ENCODE measurements at places on chromosomes 4 and X. TPM values are rescaled to one million over a fixed set of nuclear protein-coding genes. Genes with fewer than 3 reads are reported as not detected.

DNA sequence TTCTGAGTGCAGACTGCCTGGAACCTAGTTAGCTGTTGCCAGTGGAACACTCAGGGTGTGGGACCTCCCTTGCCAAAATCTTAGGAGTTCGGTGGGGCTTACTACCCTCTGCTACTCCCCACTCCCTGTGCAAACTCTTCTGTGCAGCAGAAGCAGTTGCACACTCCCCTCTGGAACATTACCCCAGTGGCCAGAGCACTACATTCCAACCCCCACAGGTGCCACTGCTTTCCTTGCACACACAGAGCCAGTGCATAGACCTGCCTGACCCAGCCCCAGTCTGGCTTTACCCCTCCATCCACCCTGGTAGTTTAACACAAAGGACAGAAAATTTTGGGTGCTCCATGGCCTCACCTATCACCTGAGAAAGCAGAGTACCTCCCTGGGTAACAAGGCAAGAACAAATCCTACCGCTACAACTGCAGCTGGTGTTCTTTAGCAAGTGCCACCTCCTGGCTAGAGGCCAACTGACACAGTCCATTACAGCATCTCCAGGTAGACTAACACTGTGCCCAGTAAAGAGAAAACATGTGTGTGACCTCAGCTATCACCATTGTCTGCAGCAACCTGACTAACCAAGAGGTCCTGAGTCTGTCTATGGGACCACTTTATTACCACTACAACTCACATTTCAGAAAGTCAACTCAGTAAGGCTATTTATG is 11.5 kb upstream of the RASSF6 start:
- DNase-seq: no peak

DNA sequence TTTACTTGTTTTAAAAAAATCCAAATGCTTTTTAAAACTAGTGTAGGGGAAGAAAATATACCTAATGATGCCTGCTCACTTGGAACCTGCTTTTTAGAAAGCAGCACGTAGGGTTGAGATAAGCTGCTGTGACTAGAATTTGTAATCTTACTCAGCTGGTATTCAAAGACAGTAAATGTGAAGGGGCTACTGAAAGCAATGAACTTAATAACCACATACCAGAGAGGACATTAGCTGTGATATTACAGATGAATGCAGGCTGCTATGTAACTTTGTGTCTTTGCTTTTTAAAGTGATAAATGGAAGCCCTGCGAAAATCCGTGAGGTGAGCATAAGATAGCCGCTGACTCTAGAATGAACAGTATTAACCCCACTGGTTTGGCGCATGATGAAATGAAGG is 124.1 kb downstream of the TRIML1 start:
- DNase-seq: no peak

- no peak for DNase-seq
Measured at GRCh38 chr4:18388039-18388438, 366.5 kb upstream of the LCORL start.

GRCh38 chr4:147958489-147959065 is 226.7 kb downstream of the ARHGAP10 start:
- DNase-seq: no peak

GRCh38 chr4:108166441-108167315 is 2.1 kb downstream of the LEF1 start:
- peak; percentile 22 for DNase-seq

GRCh38 chr4:151649479-151649878 is 111.3 kb downstream of the GATB start:
- DNase-seq: no peak

DNA sequence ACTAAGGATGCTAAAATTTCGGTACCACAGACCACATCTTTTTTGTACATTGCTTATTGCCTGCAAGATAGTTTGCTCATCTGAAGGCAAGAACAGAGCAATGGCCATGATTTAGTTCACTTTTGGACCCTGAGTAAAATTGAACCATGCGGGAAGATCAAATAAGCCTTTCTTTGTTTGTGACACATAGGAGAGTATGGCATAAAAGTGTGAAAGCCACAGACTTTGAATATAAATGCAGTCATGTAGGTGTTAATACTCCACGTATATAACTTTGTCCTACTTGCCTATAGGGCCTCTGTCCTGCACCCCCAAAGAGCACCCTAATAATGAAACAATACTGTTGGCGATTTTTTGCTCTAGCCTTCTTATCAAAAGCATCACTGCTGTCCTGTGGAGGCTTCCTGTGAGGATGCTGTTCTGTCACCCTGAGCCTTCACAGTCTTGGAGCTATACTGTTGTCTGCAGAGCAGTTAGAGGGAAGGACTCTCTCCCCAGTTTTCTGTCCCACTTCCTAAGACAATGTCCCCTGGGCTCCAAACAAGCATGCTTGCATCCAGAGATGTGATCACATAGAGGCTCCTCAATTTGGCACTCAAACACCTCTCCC is 10.2 kb upstream of the CXCL13 start:
- DNase-seq: no peak

- DNase-seq: no peak
Measured at GRCh38 chr4:139584784-139585183, 28.8 kb upstream of the SETD7 start.

DNA sequence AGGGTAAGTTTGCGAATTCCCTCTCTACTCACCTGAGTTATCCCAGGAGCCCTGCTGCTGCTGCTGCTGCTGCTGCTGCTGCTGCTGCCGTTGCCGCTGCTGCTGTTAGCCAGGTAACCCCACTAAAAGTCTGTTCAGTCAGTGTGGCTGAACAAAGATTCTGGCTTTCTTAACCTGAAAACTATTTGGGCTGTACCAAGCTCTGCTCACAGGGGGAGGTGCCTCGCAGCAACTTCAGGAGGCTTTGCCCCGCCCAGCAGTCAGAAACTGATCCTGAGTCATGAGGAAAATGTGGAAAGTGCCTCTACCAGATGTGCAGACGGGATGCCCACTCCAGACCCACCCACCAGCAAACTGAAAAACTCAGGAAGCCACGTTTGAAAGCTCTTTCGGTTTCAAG is at the start of gene CAPN6:
CAPN6 (minus strand) TSS at position 145 of the 400 bp plus-strand sequence. CDS start 6,547 bp downstream, outside the sequence.
- peak; percentile 13 for DNase-seq

GRCh38 chr4:2341911-2342652 is 76.4 kb downstream of the ZFYVE28 start:
- peak; percentile 8 for DNase-seq

DNA sequence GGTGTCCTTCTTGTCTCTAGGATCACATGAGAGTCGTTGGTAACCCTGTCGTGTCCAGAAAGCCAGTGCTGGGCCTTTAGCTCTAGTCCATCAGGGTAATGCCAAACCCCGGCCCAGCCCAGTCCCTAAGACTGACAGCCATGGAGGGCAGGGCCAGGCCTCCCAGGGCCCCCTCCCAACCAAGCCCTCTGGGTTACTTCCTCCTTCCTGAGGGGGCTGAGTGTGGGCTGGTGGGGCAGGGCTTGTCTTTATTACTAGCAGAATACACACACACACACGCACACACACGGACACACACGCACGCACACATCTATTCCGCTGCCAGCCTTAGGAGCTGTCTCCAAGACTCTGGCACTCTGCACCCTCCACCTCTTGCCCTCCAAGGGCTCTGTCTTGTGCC is 35.6 kb upstream of the CDKN2AIP start:
- no peak for DNase-seq

DNA sequence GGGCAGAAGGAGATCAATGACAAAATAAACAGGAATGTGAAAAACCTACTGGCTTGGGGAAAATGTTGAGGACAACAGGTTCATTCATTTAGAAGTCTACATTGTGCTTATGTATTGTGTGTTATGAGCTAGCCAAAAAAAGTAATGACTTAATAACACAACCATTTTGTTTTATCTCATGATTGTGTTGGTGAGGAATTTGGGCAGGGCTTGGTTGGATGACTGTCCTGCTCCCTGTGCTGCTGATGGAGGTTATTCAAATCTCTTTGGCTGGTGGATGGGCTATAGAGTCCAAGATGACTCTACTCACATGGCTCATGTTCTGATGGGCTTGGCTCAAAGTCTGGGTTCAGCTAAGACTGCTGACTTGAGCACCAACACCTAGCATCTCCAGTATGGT is 116.3 kb downstream of the HS3ST1 start:
- DNase-seq: no peak

- no peak for DNase-seq
Measured at GRCh38 chrX:154068560-154068959, 29.0 kb downstream of the MECP2 start.

DNA sequence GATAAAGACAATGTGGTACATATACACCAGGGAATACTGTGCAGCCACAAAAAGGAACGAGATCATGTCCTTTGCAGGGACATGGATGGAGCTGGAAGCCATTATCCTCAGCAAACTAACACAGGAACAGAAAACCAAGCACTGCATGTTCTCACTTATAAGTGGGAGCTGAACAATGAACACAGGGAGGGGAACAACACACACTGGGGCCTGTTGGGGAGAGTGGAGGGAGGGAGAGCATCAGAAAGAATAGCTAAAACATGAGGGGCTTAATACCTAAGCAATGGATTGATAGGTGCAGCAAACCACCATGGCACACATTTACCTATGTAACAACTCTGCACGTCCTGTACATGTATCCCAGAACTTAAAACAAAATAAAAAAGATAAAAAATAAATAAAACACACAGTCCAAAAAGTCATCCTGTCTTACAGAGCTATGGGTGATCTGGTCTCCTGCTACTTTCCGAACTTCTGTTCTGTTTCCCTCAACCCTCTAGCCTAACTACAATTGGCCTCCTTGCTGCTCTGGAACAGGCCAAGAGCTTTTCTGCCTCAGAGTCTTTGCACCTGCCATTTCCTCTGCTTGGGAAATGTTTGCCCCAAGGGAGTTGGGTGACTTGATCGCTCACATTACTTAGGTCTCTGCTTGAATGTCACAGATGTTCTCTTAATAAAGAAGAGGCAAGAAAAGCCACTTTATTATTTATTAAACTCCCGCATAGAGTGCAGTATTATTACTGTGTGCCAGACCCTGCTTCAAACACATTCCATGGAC is 1.1 kb upstream of the CD38 start:
- no peak for DNase-seq

DNA sequence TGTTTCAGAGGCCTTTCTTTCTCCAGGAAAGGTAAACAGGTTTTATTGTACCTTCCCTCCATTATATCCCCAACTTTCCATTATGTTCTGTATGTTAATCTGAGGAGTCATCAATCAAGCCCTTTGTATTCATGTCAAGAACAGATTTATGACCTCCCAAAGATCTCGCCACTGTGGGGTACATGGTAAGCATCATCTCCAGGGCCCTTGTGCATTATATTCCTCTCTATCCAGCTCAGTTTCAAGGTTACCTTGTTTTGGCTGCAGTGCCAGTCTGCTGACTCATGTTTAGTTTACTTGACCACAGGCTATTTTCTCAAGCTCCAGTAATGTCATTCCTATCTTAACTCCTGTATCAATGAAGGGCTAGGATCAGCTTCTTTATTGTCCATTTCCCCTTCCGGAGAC is 125.1 kb upstream of the FRMPD4 start:
- no peak for DNase-seq

DNA sequence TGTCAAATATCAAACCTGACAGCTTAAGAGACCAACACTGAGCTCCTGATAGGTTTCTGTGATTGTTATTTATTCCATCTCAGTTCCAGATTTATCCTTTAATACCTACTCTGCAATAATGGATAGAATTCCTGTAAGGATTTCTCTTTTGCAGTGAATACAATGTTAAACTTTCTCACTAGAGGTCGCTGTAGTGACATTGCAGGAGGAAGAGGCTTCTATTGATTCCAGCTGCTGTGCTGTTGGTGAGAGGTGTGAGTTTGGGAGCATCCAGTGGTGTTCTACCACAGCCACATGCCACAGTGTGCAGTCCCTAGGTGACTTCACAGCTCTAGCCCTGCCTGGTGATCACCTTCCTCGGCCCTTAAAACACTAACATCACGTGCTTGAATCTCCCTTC is 34.6 kb upstream of the DCAF8L2 start:
- no peak for DNase-seq

DNA sequence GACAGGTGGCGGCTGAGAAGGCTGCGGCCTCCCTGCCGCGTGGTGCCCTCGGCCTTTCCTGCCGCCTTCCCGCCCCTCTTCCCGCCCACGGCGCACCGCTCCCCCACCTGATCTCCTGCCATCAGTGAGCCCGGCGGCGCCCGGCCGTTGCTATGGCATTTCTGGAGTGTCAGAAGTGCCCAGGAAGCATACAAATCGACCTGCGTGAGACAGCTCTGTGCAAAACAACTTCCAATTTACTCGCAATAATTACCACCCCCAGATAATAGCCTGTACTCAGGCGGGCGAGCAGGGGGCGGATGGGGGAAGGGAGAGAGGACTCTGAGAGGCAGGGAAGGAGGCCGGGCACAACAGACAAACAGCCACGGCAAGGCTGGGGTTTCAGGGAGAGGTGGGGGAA is 16.6 kb upstream of the ERCC6L start:
- peak; percentile 21 for DNase-seq

- DNase-seq: no peak
Measured at GRCh38 chr4:101762534-101762933, 28.0 kb upstream of the BANK1 start.

- no peak for DNase-seq
Measured at GRCh38 chr4:13986548-13986947, 359.0 kb upstream of the BOD1L1 start.

DNA sequence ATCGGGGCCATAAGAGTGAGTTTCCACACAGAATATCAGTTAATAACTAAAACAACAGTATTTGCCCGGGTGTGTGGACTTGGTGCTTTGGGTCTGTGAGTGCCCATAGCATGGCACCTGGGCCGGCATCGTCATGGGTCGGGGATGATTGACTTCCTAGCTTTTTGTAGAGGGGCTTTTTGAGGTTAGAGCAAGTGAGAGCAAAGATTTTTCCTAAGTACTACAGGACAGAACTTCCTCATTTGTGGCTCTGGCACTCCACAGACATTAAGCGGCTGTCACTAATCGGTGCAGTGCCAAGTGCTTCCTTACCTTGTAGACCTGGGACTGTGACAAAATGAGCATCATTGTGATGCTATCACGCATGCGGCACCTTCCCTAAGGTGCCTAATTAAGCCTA is 81.0 kb downstream of the SHROOM2 start:
- no peak for DNase-seq

DNA sequence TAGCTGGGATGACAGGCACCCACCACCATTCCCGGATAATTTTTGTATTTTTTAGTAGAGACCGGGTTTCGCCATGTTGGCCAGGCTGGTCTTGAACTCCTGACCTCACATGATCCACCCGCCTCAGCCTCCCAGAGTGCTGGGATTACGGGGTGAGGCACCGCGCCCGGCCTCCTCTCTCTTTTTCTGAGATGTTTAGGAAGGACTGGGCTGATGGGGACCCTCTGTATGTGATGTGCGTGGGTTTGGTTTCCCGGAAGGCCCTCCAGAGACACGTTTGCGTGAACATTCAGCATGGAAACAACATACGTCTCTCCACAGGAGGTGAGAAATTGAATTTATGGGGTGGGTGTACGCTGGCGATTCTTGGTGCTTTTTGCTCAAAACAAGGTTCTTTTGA is 18.6 kb downstream of the SHOX start:
- no peak for DNase-seq

- DNase-seq: no peak
Measured at GRCh38 chr4:5168891-5169290, 117.6 kb downstream of the STK32B start.

The LRIT3 gene
- total RNA-seq: 0.37 TPM

The BEX4 gene
- total RNA-seq: 125 TPM

The SLITRK4 gene
- 2.1 TPM for total RNA-seq

The CT45A1 gene
- total RNA-seq: 6.6 TPM

The WDR19 gene
- total RNA-seq: 56.5 TPM

The PRDM5 gene
- 21.9 TPM for total RNA-seq
